ENCODE measurements at places on chromosomes 4 and X.

DNA sequence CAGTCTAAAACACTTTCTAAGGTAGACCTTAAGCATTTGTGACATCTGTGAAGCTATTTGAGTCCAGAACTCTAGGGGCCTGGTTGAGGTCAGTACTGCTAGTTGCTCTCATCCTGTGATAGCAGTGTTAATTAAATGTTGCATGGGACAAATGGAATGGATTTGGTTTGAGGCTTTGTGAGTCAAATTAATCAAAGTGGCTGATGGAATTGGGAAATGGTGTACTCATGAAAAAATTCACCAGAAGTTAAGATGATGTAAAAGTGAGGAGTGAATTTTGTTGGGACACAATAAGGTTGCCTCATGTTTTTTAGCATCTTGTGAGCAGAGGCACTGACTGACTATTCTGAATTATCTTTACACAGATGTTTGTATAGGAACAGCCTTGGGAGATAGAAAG lies 99.2 kb upstream of the ARSJ start:
- H3K36me3 ChIP-seq = no peaks in the 10 kb centered on the region
- H3K4me3 ChIP-seq = no peak overlapping the region
- H3K27ac ChIP-seq = no peak overlapping the region
- no peak for DNase-seq
- H3K4me1 ChIP-seq = no peaks in the 10 kb centered on the region

GRCh38 chr4:114225436-114225835 lies 246.0 kb upstream of the ARSJ start:
- H3K27ac ChIP-seq = no peak overlapping the region
- H3K36me3 ChIP-seq = no peaks in the 10 kb centered on the region
- H3K4me3 ChIP-seq = no peak overlapping the region
- H3K27me3 ChIP-seq = no peaks in the 10 kb centered on the region

GRCh38 chrX:68415316-68415715 lies 18.0 kb downstream of the OPHN1 start:
- H3K27ac ChIP-seq = no peak overlapping the region
- no peak overlapping the region for H3K4me3 ChIP-seq
- no peaks in the 10 kb centered on the region for H3K4me1 ChIP-seq
- no peaks in the 10 kb centered on the region for H3K27me3 ChIP-seq

- no peaks in the 10 kb centered on the region for H3K36me3 ChIP-seq
- no peaks in the 10 kb centered on the region for H3K27me3 ChIP-seq
- no peak overlapping the region for H3K27ac ChIP-seq
- no peak for DNase-seq
- no peaks in the 10 kb centered on the region for H3K4me1 ChIP-seq
- no peak overlapping the region for H3K4me3 ChIP-seq
These were observed 22.7 kb upstream of the HPGDS start for GRCh38 chr4:94365304-94365703.

GRCh38 chrX:110046971-110047370 lies 44.1 kb downstream of the TMEM164 start:
- no peak for DNase-seq
- H3K27ac ChIP-seq = no peak overlapping the region
- H3K27me3 ChIP-seq = no peaks in the 10 kb centered on the region
- H3K4me1 ChIP-seq = no peaks in the 10 kb centered on the region
- no peaks in the 10 kb centered on the region for H3K36me3 ChIP-seq
- no peak overlapping the region for H3K4me3 ChIP-seq

GRCh38 chr4:161577579-161578301 lies 586.1 kb downstream of the FSTL5 start:
- H3K27ac ChIP-seq = no peak overlapping the region
- no peaks in the 10 kb centered on the region for H3K4me1 ChIP-seq
- H3K36me3 ChIP-seq = no peaks in the 10 kb centered on the region
- no peak for DNase-seq
- no peaks in the 10 kb centered on the region for H3K27me3 ChIP-seq

GRCh38 chr4:56666279-56666678 lies 14.8 kb downstream of the HOPX start:
- H3K4me1 ChIP-seq = no peaks in the 10 kb centered on the region
- no peak overlapping the region for H3K27ac ChIP-seq
- no peaks in the 10 kb centered on the region for H3K27me3 ChIP-seq
- DNase-seq = no peak

GRCh38 chrX:16978193-16978984 lies 31.9 kb downstream of the REPS2 start:
- no peaks in the 10 kb centered on the region for H3K36me3 ChIP-seq
- DNase-seq = no peak
- no peaks in the 10 kb centered on the region for H3K4me1 ChIP-seq
- H3K27ac ChIP-seq = no peak overlapping the region
- H3K4me3 ChIP-seq = no peak overlapping the region

GRCh38 chr4:29405116-29405515 lies 1315.1 kb upstream of the PCDH7 start:
- H3K36me3 ChIP-seq = no peaks in the 10 kb centered on the region
- no peaks in the 10 kb centered on the region for H3K27me3 ChIP-seq
- H3K27ac ChIP-seq = no peak overlapping the region
- DNase-seq = no peak
- no peak overlapping the region for H3K4me3 ChIP-seq

GRCh38 chr4:133776961-133777360 lies 424.6 kb downstream of the PABPC4L start:
- H3K4me1 ChIP-seq = peaks cover 10% of the 10 kb centered on the region
- no peak overlapping the region for H3K27ac ChIP-seq
- H3K27me3 ChIP-seq = no peaks in the 10 kb centered on the region
- no peak overlapping the region for H3K4me3 ChIP-seq

DNA sequence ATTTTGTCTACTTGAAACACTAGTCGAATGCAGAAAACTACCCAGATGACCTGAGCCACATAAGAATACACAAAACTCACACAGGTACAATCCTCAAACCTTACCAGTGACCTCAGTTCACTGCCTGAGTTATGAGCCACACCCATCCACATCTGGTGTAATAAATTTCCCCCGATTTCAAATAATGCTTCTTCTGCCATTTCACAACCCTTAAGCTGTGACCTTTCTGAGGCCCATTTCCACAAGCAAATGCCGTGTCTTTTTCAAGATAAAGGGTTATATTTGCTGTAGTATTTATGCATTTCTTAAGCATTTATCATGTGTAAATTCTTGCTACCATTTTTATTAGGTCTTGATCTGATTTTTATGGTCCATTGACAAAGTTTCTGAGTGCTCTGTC lies 1.8 kb upstream of the ARHGEF38 start:
- H3K4me3 ChIP-seq = no peak overlapping the region
- H3K27me3 ChIP-seq = no peaks in the 10 kb centered on the region
- no peaks in the 10 kb centered on the region for H3K36me3 ChIP-seq
- DNase-seq = no peak
- H3K27ac ChIP-seq = no peak overlapping the region
- no peaks in the 10 kb centered on the region for H3K4me1 ChIP-seq

- H3K27me3 ChIP-seq = no peaks in the 10 kb centered on the region
- H3K36me3 ChIP-seq = no peaks in the 10 kb centered on the region
- H3K4me1 ChIP-seq = no peaks in the 10 kb centered on the region
- no peak for DNase-seq
- H3K4me3 ChIP-seq = no peak overlapping the region
These were observed 81.6 kb upstream of the MID1 start for GRCh38 chrX:10702031-10702430.

GRCh38 chrX:132778917-132779316 lies 179.5 kb downstream of the HS6ST2 start:
- H3K36me3 ChIP-seq = no peaks in the 10 kb centered on the region
- no peaks in the 10 kb centered on the region for H3K27me3 ChIP-seq
- DNase-seq = no peak
- no peak overlapping the region for H3K27ac ChIP-seq

DNA sequence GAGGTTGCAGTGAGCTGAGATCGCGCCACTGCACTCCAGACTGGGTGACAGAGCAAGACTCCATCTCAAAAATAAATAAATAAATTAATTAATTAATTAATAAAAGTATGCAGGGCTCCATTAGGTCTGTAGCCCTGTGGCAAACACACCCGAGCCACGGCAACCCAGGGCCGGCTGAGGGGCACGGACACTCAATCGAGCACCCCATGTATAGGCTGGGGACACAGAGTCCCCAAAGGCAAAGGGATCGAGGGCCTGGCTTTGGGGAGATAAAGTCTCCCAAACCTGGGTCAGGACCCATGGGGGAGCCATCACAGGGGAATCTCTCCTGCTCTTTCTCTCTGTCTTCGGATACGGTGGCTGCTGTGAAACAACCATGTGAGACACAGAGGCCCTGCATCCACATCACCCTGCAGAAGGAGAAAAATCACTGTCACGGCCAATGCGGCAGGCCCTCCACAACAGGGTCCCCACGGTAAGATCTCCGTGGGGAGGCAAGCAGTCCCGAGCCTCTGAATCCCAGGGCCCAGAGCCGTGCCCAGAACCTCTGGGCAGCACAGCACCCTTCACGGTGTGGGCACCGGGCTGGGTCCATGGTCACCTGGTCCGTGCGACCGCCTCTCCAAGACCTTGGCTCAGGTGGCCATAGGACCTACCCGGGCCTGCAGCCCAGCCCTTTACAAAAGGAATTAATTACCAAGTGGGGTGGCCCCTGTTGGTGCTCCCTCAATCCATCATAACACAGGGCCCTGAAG lies 81.8 kb downstream of the WFS1 start:
- no peaks in the 10 kb centered on the region for H3K36me3 ChIP-seq
- no peak for DNase-seq
- H3K27ac ChIP-seq = no peak overlapping the region
- no peaks in the 10 kb centered on the region for H3K4me1 ChIP-seq

DNA sequence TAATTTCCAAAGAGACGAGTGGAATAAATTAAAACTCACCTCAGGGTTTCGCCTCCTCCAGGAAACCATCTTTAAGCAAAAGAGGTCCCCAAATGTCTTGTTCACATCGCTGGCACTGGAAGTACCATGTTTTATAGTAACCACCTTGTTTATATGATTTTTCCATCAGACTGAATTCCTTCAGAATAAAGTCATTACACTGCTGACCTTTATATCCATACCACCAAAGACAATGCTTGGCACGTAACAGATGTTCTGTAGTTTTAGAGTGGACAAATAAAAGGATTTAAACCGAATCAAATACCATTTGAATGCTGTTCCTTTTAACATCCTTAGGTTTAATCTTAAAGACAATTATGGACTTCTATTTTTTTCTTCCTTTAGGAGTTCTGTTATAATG lies 4.7 kb downstream of the NUDT6 start:
- no peaks in the 10 kb centered on the region for H3K36me3 ChIP-seq
- DNase-seq = no peak
- H3K4me1 ChIP-seq = peaks cover 9% of the 10 kb centered on the region
- no peak overlapping the region for H3K27ac ChIP-seq

GRCh38 chr4:107862658-107863057 lies 37.9 kb downstream of the SGMS2 start:
- DNase-seq = peak; percentile 4
- H3K27ac ChIP-seq = no peak overlapping the region
- H3K27me3 ChIP-seq = no peaks in the 10 kb centered on the region
- no peaks in the 10 kb centered on the region for H3K4me1 ChIP-seq

DNA sequence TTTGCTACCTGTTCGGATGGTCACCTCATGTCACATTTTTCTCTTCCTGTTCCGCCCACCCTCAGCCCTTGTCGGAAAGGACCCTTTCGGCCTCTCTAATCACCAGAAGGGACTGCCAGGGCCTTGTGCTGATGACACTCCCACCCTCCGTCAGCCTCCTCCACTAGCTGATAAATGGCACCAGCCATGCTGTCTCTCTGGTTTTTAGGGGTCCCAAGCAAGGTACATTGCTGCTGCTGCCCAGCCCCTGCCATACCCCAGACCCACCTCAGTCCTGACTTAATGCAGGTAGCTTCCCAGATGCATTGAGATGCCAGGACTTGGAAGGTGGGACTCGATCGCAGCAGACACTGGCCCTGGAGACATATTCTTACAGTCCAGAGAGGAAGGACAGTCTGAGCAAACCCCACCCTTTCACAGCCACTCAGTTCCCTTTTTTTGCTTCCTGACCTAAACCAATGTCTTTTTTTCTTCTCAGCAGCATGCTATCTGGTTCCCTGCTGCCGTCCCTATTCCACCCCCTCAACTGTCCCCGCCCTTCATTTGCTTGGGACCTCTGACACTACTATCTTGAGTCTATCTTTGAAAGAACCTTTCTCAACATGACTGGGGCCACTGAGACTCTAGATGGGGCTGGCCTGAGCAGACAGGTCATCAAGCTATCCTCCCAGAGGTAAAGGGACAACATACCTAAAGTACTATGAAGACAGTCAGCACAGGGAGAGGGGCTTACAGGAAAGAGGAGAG lies at the start of gene BTK:
BTK (minus strand) TSS at position 397 of the 747 bp plus-strand sequence. CDS start 10,907 bp downstream, outside the sequence.
- no peak for DNase-seq
- H3K4me1 ChIP-seq = no peaks in the 10 kb centered on the region

DNA sequence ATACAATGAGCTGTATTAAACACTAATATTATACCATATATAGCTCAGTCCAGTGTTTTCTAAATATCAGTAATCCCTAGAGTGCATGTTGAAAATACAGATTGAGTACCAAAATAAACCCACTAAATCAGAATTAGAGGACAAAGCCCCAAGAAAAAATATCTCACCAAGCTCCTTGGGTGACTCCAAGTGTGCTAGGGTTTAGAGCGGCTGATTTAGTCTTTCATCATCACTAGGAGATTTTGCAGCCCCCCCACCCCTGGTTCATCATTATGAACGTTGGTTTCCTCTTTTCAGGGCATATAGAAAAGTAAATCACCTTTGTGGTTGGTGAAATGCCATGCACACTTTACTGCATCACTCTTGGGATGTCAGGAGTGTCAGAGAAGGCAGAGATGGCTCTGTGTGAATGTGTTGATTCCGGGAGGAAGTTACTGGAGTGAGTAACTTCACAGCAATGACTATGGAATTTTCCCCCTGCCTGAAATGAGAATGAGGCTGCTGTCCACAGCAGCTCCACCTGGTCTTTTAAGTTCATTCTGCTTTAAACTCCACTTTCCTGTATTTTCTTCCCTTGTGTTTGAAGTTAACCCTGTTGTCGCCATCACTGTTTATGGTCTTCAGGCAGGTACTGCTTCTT lies 25.2 kb upstream of the ANAPC4 start:
- H3K4me3 ChIP-seq = no peak overlapping the region
- H3K36me3 ChIP-seq = no peaks in the 10 kb centered on the region
- no peak for DNase-seq
- H3K4me1 ChIP-seq = no peaks in the 10 kb centered on the region

DNA sequence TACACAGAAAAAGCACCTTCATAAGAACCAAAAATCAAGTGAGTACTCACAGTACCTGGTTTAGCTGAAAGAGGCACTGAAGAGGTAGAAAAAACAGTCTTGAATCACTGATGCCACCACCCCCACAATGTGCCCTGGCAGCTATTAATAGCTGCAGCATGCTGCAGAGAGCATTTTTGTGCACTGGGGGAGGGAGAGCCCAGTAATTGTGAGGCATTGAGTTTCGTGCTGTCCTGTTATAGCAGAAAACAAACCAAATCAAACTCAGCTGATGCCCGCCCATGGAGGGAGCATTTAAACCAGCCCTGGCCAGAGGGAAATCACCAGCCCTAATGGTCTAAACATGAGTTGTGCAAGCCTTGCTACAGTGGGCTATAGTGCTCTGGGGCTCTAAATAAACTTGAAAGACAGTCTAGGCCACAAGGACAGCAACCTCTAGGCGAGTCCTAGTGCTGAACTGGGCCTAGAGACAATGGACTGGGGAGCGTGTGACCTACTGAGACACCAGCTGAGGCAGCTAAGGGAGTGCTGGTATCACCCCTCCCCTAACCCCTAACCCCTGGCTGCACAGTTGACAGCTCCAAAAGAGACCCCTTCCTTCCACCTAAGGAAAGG lies 106.3 kb upstream of the TMLHE start:
- H3K36me3 ChIP-seq = no peaks in the 10 kb centered on the region
- peak overlapping the region; percentile 4 for H3K4me3 ChIP-seq
- DNase-seq = no peak
- no peaks in the 10 kb centered on the region for H3K27me3 ChIP-seq
- peak overlapping the region; percentile 37 for H3K27ac ChIP-seq
